ENCODE measurements at places on chromosomes 13 and 19.

- DNase-seq = no peak
These were observed 1541.8 kb downstream of the EFNB2 start for GRCh38 chr13:104993708-104994107.

GRCh38 chr13:108984251-108984920 is 355.0 kb downstream of the MYO16 start:
- DNase-seq = no peak

DNA sequence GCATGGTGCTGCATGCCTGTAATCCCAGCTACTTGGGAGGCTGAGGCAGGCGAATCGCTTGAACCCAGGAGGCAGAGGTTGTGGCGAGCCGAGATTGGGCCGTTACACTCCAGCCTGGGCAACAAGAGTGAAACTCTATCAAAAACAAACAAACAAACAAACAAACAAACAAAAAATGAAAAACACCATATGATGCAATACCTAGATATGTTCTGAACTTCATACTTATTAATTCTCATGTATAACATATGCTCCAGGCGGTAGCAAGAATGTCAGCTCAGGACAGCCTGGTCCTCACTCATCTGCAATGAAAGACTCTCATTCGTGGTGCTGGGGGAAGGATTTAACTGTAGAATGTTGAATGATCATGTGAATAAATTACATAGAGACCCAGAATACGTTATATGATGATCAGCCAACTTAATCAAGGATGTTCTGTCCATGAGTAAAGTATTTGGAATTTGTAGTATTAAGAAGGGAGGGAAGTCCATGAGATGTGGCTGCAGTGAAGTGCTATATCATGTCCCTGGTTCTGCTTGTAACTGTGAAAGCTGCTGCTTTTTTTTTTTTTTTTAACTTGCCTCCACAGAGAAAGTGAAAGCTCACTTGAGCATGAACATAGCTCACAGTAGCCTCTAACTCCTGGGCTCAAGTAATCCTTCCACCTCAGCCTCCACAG is 206.8 kb downstream of the UQCRFS1 start:
- DNase-seq = no peak

DNA sequence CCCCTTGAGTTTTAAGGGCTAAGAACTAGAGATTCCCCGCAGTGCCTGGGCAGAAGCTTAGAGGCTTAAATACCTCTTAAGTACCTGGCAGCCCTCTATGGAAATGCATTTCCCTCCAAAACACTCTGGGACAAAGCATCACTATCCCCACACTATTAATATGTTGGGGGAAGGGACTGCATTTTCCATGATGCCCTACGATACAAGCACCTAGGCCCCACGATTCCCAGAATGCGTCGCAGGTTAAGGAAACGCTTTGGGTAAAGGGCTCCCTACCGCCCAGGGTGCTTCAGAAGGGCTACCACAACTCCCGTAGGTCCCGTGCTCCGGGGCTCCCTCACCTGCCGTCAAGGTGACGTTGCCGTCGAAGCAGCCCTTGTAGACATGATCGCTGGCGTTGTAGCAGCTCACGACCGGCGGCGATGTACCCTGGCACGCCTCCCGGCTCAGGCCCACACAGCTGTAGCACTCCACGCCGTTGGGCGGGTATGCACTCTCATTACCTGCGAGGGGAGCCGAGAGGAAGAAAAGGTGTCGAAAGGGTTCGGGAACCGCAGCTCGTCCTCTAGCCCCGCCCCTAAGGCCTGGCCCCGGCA is 2.5 kb downstream of the LYPD3 start:
- no peak for DNase-seq

DNA sequence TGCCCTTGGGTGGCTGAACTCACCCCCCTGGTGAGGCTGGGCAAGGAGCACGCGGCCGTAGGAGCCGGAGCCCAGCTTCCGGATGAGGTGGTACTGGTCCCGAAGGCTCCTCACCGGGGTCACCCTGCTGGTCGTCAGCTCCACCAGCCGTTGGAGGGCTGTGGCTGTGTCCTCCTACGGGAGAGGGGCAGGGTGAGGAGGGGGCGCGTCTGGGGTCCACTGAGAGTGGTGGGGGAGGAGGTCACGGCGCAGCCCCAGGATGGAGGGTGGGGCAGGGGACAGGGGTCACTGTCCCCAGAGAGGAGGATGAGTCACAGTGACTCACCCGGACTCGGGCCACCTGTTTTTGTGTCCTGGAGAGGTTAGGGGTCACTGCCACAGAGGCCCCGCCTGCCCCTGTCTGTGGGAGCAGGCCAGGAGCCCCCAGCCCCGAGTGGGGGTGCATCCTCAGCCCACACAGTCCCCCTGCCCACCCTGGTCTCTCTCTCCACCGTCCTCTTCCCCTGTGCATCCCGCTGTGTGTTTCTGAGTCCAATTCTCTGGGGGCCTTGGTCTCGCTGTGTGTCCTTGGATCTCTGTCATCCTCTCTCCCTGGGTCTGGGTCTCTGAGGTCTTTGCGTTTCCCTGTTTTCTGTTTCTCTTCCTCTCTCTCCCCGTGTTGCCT is 435 bp downstream of the SBK3 start:
- no peak for DNase-seq

GRCh38 chr19:43675269-43675879 is 5.4 kb upstream of the PLAUR start:
- DNase-seq = no peak

GRCh38 chr19:4977299-4978174 is 8.6 kb downstream of the KDM4B start:
- no peak for DNase-seq

- no peak for DNase-seq
These were observed 886 bp downstream of the MFSD12 start for GRCh38 chr19:3556423-3556977.

DNA sequence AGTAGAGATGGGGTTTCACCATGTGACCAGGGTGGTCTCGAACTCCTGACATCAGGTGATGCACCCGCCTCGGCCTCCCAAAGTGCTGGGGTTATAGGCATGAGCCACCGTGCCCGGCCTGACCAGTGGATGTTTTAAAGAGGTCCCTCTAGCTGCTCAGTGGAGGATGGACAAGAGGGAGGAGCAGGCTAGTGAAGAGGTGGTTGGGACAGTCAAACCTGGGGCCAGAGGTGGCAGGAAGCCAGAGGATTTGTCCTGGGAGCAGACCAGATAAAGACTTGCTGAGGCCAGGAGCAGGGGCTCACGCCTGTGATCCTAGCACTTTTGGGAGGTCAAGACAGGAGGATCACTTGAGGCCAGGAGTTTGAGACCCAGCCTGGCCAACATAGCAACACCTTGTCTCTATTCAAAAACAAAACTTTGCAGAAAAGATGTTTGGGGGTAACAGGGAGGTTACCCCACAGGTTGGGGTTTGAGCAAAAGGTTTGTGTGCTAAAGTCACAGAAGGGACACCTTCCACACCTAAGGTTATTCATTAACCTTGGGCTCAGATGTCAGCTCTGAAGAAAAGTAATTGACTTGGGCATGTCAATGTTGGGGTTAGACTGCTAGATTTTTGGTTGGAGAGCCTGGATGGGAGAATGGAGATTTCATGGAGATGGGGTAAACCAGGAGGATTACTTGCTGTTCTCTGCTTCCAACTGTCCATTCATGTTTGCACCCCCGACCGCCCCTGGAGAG is 9.0 kb downstream of the BCAM start:
- DNase-seq = no peak

DNA sequence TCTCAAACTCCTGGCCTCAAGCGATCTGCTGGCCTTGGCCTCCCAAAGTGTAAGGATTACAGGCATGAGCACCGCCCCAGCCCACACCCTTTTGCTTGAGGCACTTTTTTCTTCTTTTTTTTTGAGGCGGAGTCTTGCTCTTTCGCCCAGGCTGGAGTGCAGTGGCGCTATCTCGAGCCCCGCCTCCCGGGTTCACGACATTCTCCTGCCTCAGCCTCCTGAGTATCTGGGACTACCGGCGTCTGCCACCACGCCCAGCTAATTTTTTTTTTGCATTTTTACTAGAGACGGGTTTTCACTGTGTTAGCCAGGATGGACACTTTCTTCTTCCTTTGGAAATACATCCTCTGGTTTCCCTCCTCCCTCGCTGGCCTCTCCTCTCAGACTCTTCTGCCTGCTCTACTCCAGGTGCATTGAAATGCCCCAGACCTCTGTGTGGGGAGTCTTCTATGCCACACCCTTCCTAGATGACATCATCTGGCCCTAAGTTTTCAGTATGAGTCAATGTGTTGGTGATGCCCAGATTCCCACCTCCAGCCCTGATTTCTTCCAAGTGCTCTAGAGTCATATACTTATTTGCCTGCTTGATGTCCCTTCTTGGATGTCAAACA is 20.7 kb upstream of the TPT1 start:
- no peak for DNase-seq

GRCh38 chr13:32530841-32531253 is 7.7 kb downstream of the N4BP2L2 start:
- no peak for DNase-seq

GRCh38 chr13:41383386-41383785 is 72.3 kb downstream of the NAA16 start:
- DNase-seq = no peak

DNA sequence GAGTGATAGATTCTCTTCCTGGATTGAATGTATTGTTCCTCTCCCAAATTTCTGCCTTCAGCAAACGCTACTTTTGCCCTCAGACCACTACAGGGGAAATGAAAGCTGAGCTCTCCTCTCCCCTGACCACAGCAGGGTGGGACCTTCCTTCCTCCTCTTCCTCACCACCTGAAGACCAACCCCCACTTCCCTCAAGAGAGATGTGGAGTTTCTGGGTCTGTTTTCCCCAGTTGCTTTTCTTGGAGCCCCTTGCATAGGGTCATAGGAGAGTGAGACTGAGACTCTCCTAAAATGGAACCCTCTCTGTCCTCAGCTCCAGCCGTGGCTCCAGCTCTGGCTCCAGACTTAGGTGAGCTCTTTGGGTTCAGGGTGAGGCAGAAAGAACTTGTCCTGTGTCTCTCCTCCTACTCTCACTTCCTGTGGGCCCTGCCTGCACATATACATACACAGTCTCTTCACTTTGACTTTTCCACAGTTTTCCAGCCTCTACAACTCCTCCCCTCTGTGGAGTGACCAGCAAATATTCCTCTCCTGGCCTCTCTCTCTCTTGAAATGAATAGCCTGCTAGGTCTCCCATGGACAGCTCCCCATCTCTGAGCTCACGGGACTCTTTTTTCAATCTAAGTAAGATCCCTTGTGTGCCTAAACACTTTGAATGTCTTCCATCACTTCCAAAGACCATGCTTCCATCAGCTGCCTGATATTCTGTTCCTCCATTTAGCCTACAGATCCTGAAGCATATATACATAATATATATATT is 19.2 kb upstream of the ZNF175 start:
- no peak for DNase-seq

DNA sequence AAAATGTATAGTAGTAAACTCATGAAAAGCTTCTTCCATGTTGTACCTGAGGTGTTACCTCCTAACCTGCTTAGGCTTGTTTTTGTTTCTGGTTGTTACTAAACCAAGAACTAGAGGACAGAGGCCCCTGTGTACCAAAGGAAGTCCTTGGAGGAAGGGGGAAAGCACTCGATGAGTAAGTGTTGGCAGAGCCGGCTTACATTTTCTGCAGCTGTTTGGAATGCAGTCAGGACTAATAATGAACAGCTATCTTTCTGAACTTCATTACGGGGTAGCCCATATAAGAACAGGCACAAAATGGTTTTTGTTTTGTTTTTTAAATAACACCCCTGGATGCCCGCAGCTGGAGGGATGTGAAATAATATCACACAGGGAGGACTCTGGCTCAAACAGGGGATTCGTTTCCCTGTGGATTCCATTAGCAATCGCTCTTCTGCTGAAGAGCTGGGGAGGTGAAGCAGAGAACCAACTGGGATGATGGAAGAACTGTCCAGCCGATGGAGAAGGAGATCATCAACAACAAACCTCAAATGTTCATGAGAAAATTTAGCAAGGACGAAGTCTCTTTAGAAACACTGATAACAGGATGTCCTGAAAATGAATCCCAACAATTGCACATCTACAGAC is 214.2 kb upstream of the MAB21L1 start:
- no peak for DNase-seq
